ENCODE measurements at places on chromosomes 11 and 22. TPM values are rescaled to one million over a fixed set of nuclear protein-coding genes. Genes with fewer than 3 reads are reported as not detected.

GRCh38 chr11:46332568-46333393 lies 14.5 kb upstream of the DGKZ start:
- no peak for DNase-seq

DNA sequence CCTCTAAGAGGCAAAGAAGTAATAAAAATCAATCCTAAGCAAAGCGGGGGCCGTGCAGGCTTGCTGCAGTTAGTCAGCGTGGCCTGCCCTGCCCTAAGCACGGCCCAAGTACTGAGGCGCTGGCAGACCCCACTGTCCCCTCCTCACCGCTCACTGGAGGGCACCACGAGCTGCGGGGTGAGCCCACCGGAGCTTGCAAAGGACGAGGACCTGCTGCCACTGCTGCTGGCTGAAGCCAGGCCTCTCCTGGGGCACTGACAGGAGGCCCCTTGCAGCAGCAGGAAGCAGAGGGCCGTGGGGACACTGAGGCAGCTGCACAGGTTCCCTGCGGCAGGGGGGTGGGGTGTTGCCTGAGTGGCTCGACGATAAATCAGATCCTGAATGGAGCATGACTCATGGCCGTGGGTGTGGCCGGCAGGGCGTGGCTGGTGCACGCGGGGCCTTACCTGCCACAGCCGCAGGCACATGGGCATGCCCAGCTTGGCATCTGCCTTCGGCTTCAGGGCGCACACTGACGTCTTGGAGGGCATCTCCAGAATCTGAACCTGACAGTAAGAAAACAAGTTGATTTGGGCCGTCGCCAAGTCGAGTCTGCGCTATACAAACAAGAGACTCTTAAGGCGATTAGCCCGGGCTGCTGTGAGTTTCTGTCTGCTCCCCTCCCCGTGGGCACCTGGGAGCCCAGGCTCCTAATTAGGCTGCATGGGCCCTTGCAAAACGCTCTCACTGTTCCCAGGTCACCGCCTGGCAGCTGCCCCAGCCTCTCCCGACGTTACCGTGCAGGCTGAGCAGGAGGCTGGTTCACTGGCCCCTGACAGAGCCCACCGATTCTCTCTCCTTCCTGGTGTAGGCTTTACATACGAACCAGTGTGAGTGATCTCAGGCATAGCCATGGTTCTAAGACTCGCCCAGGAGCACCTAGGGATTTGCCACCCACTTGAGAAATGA lies 45.9 kb downstream of the TBX1 start:
- peak; percentile 66 for DNase-seq

GRCh38 chr11:89502301-89502700 lies 11.1 kb upstream of the NOX4 start:
- DNase-seq: no peak

The MUC15 gene
- 7.1 TPM for total RNA-seq

DNA sequence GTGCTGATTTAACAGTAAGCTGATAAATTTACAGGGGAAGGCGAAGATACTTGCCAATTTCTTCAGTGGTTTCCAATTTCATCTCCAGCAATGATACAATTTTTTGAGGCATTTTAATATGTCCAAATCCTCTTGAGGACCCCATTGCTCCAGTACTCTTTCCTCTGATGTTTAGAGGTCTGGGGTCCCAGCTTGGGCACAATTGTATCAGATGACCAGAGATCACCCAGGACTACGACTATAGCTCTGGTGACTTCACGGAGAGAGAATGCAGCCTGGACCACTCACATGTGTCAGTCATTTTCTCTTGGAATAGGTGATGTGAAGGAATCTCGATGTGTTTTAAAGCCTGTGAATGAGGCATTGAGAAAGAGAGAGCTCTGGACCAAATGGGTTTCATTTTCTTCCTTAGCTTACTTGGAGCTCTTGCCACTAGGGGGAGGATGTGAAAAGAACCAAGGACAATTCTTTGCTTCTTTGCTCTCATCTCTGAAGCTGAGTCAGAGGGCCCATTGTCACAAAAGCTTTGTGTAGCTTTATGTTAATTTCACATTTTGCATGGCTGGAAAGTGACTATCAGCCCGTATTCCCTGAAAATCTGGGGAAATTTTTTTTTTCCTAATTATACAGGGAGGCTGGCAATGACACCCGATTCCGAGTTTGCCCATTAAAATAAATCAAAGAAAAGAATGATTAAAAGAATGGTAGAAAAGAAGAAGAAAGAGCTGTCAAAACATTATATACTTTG lies 6.7 kb upstream of the CCDC90B start:
- DNase-seq: peak; percentile 75

- DNase-seq: no peak
Observed at GRCh38 chr11:28040384-28040783, 67.6 kb downstream of the KIF18A start.

DNA sequence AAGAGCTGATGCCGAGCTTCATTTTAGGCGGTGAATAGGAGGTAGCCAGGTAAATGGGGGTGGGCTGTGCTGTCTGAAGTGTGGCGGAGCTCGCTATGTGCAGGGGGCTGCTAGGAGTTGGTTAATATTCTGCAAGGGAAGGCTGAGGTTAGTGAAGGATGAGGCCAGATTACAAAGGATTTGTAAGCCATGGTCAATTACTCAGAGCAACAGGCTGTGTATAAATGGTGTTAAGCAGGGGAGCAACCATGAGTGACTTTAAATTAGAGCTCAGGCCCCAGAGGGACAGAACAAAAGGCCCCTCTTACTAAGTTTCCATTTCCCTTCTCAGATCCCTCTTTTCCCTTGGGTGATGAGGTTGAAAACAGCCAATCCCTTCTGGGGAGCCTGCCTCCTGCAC lies 7.3 kb upstream of the MCAM start:
- DNase-seq: no peak

DNA sequence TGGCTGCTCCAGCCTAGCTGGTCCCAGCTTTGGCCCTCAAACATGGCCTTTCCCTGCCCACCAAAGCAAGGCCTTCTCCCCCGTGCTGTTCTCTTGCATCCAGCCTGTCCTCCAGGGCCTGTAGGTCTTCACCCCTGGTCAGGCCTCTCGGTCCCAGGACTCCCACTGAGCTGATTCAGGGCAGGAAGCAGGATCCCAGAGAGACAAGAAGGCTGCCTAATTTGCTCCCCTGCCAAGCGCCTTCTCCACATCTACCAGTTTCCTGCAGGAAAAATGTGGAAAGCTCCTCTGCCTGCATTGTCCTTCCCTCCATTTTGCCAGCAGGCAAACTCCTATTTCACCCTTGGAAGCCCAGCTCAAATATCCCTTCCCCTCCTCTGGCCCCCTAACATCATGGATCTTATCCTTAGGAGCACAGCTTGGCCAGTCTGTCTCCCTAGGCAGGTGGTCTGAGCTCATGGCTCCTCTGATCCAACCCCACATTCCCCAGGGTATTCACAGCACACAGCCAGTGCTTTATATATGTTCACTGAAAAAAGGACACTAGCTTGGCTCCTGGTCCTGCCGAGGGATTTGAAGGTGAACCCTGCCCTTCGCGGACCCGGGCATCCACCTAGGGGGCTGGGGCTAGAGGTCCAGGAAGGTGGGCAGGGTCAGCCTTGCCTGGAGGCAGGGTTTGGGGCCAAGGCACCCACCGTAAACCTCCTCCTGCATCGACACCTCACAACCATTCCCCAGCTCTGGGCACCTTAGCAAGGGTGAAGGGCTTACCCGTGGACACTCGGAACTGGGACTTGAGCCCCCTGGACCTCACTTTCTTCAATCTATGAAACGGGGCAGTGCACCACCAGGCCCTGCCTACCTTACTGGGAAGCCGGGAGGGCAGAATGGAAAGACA lies 968 bp downstream of the RHBDD3 start:
- DNase-seq: no peak

DNA sequence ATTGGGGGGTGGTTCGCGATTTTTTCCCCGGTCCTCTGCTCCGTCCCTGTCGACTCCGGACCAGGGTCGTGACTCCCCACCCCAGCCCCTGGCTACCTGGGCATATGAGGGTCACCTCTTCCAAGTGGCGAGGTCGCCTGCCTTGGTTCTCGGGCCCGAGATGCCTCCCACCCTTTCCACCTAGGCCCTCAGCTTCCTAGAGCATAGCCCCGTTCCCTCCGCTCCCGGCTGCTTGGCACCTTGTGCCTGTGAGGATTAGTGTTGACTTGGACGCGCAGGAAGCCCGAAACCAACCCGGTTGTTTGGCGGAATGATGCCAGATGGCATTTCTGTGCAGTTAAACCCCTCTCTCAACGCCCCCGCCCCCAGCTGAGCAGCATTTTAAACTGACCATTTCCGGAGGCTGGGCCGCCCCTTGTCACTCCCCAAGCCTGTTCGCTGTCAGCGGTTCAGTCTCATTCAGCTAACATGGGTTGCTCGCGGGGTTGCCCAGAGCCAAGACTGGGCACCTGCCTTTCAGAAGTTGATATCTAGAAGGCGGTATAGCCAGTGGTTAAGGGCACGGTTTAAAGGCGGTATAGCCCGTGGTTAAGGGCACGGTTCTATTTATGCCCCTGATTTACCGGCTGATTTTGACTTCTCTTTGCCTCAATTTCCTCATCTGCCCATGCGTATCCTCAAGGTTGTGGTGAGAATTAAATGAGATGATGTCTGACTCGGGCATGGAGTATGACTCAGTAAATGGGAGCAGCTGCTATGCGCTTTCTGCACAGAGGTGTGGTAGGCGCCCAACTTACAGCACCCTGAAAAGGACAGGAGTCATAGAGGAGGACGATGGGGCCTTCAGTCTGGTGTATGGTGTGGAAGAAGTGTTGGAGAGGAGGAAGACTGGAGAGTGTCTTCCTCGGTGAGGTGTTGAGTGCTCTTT lies 639 bp downstream of the INCENP start:
- DNase-seq: peak; percentile 33

The GAL3ST1 gene
- total RNA-seq: 0.38 TPM

GRCh38 chr11:40140560-40140959 lies 1318.9 kb downstream of the LRRC4C start:
- no peak for DNase-seq

DNA sequence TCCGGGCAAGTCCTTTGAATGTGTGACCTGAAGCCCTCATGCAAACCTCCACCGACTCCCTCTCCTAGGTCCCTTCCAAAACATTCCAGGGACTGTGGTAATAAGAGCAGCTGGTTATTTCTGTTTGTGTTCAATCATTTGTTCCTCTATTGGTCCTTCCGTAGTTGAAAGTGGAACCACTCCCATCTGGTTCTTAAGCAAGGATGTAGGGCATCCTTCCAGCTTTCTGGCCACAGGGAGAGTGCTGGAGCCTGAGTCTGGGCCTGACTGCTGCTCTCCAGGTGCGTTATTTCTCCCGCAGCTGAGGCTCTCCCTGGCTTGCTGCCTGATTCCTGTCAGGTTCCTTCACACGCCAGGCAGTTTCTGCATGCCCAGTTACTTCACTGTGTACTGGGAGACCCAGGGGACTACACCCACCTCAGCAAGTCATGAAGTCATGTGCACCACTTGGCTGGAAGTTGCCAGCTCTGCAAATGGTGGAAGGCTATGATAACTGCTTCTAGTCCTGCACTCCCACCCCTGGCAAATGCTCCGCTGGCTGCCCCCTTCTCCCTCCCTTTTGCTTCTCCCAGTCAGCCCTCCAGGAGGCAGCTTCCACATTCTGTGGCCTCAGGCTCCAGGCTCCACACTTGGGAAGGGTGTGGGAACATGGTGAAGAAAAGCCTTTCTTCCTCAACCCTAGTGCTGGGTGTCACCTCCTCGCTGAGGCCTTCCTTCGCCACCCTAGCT lies 4.0 kb upstream of the ALX4 start:
- no peak for DNase-seq

The DCHS1 gene
- total RNA-seq: 3.8 TPM

DNA sequence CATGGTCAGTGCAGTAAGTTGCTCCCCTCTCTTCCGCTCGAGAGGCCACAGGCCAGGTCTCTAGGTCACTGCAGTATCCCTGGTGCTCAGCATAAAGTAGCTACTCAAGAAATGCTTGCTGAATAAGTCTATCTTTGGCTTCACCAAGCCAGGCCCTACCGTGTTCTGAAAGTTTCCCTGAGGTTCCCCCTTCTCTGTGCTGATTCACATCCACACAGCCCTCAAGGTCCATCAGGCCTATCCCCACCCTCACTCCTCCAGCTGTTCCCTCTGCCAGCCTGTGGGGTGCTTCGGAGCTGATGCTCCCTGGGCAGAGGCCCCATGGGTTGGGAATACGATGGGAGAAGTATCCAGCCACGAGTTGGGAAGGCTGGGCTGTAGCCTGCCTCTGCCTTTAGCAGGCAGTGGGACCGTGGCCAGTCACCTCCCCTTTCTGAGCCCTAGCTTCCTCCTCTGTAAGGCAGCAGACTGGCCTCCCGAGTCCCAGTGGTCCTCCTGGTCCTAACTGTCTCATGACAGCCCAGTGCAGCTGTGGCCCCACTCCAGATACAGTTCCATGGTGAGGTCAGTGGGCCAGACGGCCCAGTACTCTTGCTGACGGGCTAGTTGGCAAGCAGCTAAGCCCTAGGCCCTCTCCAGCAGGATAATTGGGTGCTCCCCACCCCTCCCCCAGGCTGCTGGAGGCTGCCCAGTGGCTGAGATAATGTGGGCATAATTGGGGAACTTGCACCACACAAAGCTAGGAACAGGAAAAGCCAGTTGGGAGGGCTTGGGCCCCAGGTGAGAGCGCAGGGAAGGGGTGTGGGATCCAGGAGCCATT lies 48.2 kb downstream of the NECTIN1 start:
- DNase-seq: no peak

The OR10D3 gene
- not detected for total RNA-seq

DNA sequence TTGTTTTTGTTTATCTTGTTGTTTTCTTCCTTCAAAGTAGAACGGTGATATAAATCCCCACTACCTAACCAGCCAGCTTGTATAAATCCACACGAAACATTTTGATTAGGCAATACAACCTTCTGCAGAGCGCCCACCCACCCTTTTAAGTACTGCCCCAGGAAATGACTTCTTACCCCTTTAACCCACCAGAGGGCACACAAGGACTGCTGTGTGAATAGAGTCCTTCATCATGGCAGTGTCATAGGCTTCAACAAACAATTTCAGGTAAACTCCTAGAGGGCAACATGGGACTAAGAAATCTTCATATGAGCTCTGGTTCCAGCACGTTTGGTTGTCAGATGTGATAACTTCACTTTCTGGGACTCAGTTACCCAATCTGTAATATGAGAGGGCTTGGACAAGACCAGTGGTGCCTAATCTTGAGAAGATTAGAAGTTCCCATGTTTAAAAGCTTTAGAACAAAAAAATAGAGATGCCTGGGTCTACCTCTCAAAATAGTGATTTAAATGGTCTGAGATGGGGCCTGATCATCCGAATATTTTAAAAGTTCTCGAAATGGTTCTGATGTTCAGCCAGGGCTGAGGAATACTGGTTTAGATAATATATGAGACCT lies 56.1 kb downstream of the PIWIL4 start:
- DNase-seq: peak; percentile 56

DNA sequence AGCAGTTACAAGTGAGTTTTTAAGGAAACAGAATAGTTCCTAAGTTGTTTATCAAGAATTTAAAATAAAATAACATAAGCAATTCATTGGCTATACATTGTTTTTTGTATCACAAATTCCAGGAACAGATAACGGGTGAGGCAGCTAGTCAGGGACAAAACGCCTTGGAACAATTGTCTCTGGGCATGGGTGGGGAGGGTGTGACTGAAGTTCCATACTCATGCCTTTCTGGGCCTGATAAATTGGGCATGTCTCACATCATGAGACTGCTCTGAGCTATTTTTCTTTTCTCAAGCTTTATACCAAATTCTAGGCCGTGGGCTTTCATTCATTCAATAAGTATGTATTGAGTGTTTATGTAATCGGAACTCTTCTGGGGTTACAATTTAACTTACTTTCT lies 21.6 kb downstream of the FOLR3 start:
- no peak for DNase-seq

GRCh38 chr11:27196203-27196897 lies 155.7 kb downstream of the BBOX1 start:
- no peak for DNase-seq

GRCh38 chr11:19512618-19513017 lies 200.0 kb upstream of the NAV2 start:
- DNase-seq: no peak

Measured in A172 (cell line).